WTC11 (cell line): ENCODE measurements at places on chromosomes 16 and 17. TPM values are rescaled to one million over a fixed set of nuclear protein-coding genes. Genes with fewer than 3 reads are reported as not detected.

The KIF18B gene
- 62.2 to 82.2 TPM (median 66.3 TPM) in 3 replicates for total RNA-seq

- no peaks in the 10 kb centered on the region for H3K4me1 ChIP-seq
- DNase-seq: no peak
- peaks cover 2% of the 10 kb centered on the region; the same call in 1 of the 2 replicates for H3K27me3 ChIP-seq
- H3K27ac ChIP-seq: no peak overlapping the region
- peaks cover 6% of the 10 kb centered on the region; the same call in 1 of the 2 replicates for H3K36me3 ChIP-seq
- no peak overlapping the region for H3K4me3 ChIP-seq
Observed at GRCh38 chr17:51722994-51723393, 435.5 kb downstream of the CA10 start.

- peak overlapping the region; percentile 46; the same call in 1 of the 2 replicates for H3K27ac ChIP-seq
- H3K4me1 ChIP-seq: peaks cover 17% of the 10 kb centered on the region
- 0 out of 2 replicates have a peak, but pooled peaks cover 3% of the 10 kb centered on the region for H3K36me3 ChIP-seq
Observed at GRCh38 chr17:68356949-68357455, 65.7 kb downstream of the ARSG start.

DNA sequence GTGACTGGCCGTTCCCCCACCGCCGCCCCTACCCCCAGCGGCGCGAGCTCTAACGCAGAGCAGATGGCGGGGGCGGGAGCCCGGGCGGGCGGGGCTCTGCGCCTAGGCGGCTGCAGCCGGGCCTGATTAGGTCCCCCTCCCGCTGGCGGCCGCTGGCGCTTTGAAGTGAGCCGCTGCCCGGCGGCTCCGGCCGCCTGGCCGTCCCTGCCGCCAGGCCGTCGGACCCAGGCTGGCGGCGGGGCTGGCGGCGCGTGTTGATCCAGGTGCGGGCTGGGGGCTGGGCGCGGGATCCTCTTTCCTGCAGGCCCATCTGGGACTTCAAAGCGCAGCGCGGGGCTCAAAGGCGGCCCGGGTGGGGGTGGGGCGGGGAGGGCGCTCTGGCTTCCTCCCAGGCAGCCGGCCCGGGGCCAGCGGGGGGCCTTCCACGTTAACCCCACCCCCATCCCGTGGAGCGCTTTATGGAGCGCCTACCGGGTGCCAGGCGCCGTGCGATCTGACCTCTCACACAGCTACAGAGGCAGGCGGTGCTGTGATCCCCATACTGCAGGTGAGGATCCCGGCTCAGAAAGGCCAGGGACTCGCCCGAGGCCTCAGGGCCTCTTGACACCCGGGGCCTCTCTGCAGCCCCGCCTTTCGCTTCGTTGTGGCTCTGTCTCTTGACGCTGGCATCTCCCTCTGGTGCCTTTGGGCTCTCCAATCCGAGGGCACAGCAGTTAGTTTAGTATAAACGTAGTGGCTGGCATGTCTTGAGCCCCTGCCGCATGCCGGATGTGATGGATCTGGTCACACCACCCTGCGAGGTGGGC is 80.0 kb upstream of the NKD1 start:
- H3K27ac ChIP-seq: no peak overlapping the region
- no peaks in the 10 kb centered on the region for H3K36me3 ChIP-seq
- H3K27me3 ChIP-seq: peaks cover 63% of the 10 kb centered on the region
- H3K4me3 ChIP-seq: peak overlapping the region; percentile 62
- peaks cover 45% of the 10 kb centered on the region for H3K4me1 ChIP-seq
